ENCODE measurements at places on chromosomes 3 and 15.

- DNase-seq, result no peak
These were observed 14.6 kb upstream of the TFRC start for GRCh38 chr3:196096382-196096953.

DNA sequence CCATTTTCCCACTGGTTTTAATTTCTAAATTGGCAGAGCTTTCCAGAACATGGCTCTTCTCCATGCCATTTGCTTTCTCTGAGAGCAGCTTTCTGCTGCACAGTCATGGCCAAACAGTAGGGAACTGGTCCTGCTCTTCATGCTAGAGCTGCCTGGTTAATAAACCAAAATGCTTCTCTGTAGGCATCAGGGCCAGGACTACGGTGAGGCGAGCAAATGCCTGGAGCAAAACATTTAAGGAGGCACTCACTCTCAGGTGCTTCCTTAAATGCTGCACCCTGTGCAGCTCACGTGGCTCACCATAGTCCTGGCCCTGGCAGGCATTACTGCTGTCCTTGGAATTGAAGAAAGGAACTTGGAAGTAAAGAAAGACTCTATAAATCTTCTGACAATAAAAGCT, 48.5 kb upstream of the PPP2R3A start:
- no peak for DNase-seq

DNA sequence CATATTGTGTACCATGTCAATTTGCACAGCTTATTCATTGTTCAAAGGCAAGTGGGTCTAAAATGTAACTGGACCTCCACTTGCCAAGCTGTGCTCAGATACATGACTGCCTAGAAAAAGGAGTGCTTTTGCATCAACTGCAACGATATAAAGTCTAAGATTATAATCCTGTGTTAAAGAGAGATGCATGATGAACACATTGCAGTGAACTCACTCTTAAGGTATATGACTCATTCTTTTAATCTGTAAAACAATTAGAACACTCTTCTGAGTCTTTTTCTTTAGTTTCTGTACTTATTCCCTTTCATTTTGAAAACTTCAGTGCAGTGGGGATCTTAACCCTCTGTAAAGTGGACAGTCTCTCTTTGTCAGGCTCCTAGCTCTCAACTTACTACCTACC, 982.8 kb downstream of the ROBO1 start:
- no peak for DNase-seq

DNA sequence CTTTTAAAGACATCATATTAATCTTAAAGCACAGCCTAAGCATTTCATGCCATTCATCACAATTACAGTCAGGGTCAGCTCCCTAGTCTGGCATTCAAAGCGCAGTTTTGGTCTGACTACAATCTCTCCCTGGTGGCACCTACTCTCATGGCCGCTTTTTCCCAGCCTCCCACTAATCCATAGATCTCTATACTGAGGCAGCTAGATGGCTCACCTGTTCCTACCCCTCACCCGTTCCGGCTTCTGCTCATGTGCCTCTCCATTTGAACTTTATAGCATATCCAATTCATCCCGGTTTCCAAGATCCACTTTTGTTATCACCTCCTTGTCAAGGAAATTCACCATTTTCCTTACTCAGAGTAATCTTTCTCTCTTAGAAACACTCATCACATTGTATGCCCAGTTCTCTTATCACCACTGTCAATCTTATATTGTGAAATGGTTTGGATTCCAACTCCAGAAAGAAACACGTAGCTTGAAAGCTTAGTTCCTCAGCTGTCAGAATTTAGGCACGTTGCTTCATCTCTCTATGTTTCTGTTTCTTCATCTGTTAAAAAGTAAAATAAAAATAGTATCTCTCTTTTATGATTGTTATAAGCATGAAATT, 220.0 kb upstream of the UBE2E2 start:
- DNase-seq, result no peak

DNA sequence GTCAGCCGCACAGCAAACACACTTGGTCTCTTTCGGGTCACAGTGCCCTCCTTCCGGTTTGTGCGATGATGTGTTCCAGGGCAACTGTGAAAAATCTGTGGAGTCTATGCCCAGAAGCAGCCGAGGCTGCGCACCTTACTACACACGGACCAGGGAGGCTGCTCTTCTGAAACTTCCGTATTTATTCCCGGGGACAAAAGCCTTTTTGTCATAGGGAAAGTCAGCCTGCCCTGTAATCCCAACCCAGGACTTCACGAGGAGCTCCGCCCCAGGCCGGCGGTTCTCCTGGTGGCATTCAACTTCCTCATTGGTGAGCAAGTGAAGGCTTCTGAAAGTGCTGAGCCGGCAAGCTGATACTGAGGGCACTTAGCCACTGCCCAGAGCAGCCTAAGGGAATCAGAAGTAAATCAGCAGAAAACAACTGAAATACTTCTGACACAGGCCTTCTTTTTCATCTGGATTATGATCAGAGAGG, 126.5 kb downstream of the FMN1 start:
- DNase-seq, result no peak

GRCh38 chr15:24940236-24940635, 14.6 kb upstream of the SNRPN start:
- no peak for DNase-seq

- DNase-seq, result no peak
These were observed 145.9 kb upstream of the GALNT15 start for GRCh38 chr3:16028604-16029003.

DNA sequence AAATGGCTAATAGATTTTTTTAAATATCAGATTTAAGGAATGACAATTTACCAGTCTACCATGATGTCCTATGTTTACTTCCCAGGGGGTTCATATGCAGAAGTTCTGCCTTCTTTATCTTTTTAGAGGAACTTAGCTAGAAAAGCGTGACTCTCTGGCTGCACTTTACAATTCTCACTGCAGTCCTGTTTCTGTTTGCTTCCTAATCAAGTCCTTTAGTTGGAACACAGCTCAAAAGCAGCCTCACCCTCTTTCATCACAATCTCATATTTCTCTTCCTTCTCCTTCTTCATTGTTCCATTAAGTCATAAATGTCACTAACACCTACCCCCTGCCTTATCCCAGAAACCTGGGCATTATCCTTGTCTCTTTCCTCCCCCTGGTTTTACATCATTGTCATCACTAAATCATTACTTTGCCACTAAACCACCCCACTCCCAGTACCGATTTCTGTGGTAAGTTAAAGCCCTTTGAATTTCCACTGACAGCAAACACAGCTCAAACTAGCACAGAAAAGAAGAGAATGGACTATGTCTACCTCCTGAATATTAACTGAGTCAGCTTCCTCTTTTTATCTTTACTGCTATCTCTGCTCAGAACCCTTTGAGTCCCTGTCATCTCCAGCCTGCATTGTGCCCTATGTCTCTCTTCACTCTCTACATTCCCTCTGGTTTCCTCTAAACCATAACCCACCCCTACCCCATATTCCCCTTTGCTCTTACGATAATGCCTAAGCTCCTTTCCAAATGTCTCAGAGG, 13.8 kb upstream of the PPP4R2 start:
- DNase-seq, result no peak

- no peak for DNase-seq
These were observed 619.7 kb upstream of the AGTR1 start for GRCh38 chr3:148077965-148078364.

Measured in cardiac septum (tissue), 1 donor.